Placental pericyte (primary cell): ENCODE measurements at places on chromosomes 3 and 15. TPM values are rescaled to one million over a fixed set of nuclear protein-coding genes. Genes with fewer than 3 reads are reported as not detected.

HHATL gene
- total RNA-seq, result not detected in 2 replicates

TEX9 gene
- total RNA-seq, result 0.88 and 2.6 TPM in 2 replicates

UROC1 gene
- total RNA-seq, result not detected in 2 replicates

CD96 gene
- under 0.01 TPM in 1 of 2 replicates, not detected in the other for total RNA-seq

IL16 gene
- total RNA-seq, result 0.43 TPM in 1 of 2 replicates, not detected in the other

UTS2B gene
- 0.22 and 1.3 TPM in 2 replicates for total RNA-seq

RTP1 gene
- not detected in 2 replicates for total RNA-seq

TTLL13 gene
- not detected in 2 replicates for total RNA-seq

PIK3CB gene
- total RNA-seq, result 12.2 and 13.1 TPM in 2 replicates

GHRL gene
- total RNA-seq, result 0.72 TPM in 1 of 2 replicates, not detected in the other

CACNA2D3 gene
- 1.7 TPM in 1 of 2 replicates, not detected in the other for total RNA-seq

MASP1 gene
- total RNA-seq, result 71.7 and 214 TPM in 2 replicates

INSYN1 gene
- total RNA-seq, result 0.43 and 0.66 TPM in 2 replicates

GOLGA6L10 gene
- 0.29 and 1.8 TPM in 2 replicates for total RNA-seq

ISLR2 gene
- total RNA-seq, result under 0.01 and 0.72 TPM in 2 replicates

ULK3 gene
- 17.7 and 23.3 TPM in 2 replicates for total RNA-seq

ECE2 gene
- not detected in 2 replicates for total RNA-seq

GP5 gene
- under 0.01 and 0.14 TPM in 2 replicates for total RNA-seq

CHL1 gene
- total RNA-seq, result not detected in 2 replicates

ISG20 gene
- 2.6 and 5.0 TPM in 2 replicates for total RNA-seq

POU1F1 gene
- not detected in 2 replicates for total RNA-seq

CYP8B1 gene
- total RNA-seq, result not detected in 2 replicates

HPS3 gene
- 31.3 and 44.5 TPM in 2 replicates for total RNA-seq

LRTM1 gene
- not detected in 2 replicates for total RNA-seq

TAGLN3 gene
- 0.14 TPM in 1 of 2 replicates, not detected in the other for total RNA-seq

CLDN16 gene
- total RNA-seq, result 0.22 and 0.29 TPM in 2 replicates

PIF1 gene
- total RNA-seq, result 2.6 and 23.6 TPM in 2 replicates

SLC12A1 gene
- total RNA-seq, result not detected in 2 replicates

FETUB gene
- total RNA-seq, result not detected in 2 replicates
